ENCODE measurements at places on chromosomes 16 and 17.
A peak's percentile ranks its signal among the peaks of the same experiment; 100 is the strongest.

DNA sequence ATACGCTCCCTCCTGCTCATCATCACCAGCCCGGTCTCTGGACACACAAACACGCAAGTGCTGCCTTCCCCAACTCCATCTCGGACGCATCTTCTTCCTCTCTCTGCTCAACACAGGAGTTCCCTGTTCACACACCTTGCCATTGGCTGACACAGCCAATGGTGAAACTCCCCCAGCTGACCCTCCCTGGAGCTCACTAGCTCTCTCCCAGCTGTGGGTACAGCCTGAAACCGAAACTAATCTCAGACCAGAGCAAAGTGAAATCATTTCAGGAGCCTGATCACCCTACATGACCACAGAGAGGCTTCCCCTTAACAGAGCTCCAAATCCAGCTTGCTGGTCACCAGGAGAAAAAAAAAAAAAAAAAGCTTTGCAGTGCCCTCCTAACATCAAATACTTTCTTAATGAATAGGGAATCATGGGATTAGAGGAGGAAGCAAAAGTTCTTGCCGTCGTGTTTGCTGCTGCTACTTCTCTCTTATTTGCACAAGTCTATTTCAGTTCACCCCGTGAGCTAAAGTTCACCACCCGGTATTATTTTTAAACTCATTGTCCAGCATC lies 8.3 kb downstream of the CUEDC1 start:
- no peak for DNase-seq

DNA sequence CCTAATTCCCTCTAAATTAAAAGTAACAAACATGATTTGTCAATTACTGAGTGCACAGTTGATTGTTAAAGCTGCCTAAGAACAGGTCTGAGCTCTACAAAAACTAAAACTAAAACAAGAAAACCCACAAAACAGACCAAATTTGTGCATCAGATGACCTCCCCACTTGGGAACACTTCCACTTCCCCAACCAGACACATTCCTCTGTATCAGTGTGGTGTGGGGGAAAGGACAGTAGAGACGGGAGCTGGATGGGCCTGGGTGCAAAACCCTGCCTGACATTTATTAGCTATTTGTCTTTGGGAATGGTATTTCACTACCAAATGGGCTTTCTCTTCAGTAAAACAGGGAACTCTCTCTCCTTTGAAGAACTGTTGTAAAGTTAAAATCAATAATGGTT lies 29.8 kb downstream of the STAT3 start:
- no peak for DNase-seq

GRCh38 chr17:34300652-34301370 lies 15.3 kb downstream of the CCL11 start:
- DNase-seq = no peak

- no peak for DNase-seq
These were observed 53.1 kb downstream of the PRMT7 start for GRCh38 chr16:68363658-68364521.

- peak; percentile 30 for DNase-seq
These were observed 62.6 kb upstream of the SDK2 start for GRCh38 chr17:73706858-73707257.

- DNase-seq = no peak
These were observed 44.6 kb downstream of the ABAT start for GRCh38 chr16:8718851-8719680.

DNA sequence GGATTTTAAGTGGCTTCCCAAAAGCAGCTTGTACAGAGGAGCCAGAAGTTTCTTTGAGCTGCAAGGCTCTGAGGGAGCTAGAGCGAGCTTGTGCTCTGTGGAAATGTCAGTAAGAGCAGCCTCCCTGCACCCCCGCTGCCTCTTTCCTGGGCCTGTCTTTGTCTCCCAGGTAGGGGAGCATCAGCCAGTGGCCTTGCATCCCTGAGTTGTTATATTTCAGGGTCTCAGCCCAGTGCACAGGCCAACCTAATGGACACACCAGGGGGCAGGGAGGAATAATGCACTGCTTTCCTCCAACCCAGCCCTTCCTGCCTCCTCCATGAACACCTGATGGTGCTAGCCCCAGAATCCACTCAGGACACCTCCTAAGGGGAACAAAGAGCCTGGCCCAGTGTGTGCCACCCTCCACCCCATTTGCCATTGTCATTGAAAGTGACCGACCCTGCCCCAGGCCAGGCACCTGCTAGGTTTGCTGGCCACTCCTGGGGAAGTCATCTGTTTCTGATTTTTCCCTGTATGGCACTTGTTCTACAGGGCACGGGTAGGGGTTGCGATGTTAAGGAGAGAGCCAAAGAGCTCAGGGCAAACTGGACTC lies 6.3 kb downstream of the TPPP3 start:
- DNase-seq = no peak

GRCh38 chr16:11589198-11589550 lies 2.5 kb upstream of the LITAF start:
- no peak for DNase-seq

DNA sequence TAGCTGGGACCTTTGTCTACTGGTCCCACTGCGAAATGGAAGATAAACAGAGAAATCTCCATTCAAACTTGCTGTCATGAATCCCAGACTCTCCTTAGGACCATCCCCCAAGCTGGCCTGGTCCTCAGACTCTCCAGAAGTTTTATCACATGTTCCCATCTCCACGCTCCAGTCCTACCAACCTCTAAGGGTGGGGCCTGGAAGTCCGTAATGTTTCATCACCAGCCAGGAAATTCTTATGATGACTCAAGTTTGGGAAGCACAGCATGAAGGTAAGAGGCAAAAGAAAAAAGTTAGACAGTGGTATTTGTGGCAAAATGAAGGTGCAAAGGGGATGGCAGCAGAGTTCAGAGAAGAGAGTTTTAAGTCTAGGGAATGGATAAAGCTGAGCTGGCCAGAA lies 52.7 kb downstream of the ZNF18 start:
- DNase-seq = no peak

DNA sequence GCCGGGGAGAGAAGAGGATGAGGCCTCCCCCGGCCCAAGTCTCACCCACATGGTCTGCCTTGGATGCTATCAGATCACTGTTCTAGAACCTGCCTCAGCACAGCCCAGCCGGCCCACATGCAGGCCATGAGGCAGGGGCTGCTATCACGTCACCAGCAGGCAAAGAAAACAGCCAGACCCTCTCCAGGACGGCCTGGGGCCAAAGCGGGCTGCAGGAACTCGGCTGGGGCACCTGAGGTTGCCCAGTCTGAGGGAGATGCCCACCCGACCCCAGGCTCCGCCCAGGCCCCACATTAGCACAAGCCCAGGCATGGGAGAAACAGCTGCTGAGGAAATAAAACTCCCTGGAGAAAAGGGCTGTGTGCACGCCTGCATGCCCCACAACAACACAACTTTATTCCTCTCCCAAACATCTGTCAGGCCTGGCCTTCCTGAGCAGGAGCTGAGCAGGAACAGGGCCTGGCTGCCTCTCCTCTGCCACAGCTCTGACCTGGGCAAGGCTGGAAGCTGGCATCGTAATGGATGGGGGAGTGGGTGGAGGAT lies 6.7 kb upstream of the SMIM5 start:
- no peak for DNase-seq

DNA sequence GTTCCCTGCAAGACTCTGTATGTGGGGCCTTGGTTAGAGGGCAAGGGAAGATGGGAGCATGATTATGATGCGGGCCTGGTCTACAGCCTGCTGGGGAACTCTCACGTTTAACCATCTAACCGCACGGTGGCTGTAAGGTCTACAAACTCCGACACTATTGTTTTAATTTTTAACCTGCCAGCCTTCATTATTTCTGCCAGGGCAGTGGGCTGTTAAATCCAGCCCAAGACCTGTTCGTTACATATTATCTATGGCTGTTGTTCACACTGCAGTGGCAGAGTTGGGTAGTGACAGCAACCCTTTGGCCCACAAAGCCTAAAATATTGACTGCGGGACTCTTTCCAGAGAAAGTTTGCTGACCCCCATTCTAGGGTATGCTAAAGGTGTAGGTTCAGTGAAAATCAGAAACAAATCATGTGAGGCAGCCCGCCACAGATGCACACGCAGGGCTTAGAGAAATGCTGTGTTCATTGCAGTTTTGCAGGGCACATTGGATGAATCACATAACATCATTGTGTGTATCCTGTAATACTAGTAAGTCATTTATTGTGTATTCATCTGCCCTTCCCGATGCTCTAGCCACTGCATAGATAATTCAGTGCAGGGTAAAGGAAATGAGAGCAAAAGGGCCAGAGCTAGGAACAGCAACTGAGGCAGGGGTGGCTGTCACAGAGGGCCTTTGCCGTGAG lies 14.3 kb downstream of the SNX29 start:
- DNase-seq = no peak

DNA sequence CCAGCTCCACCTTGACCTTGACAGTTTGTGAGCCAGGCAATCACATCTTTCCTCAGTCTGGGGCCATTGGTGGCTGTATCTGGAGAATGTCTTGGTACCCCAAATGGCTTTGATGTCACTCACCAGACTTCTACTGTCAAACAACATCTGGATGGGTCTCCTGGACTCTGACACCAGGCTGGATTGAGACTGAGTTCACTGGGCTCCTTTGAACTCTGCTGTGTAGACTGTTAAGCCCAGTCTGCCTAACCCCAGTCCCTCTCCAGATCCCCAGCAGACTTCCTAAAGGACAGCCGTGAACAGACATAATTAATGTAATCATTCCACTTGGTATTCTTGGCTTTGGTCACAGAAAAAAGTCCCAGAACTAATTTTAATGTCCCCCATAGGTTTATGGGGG lies 84.1 kb upstream of the KIFC3 start:
- no peak for DNase-seq

DNA sequence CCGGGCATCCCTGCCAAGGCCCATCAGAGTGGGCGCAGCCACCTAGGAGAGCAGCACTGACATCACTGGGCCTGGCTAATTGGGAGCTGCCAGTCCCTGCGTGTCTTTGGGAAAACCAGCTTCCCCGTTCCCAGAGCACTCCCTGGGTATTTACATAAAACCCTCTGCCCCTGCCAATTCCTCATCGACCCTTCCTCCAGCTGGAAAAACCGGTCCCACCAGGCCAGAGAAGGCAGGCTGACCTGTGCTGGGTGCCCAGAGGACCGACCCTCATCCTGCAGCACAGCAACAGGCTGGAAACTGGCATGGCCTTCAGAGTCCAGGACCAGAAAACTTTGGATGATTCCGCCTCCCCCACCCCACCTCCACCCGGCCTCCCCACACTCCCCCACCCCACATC lies 8.2 kb upstream of the FOXN1 start:
- DNase-seq = no peak

GRCh38 chr17:5184288-5184687 lies 7.4 kb downstream of the ZNF594 start:
- no peak for DNase-seq

- no peak for DNase-seq
These were observed 587.7 kb downstream of the MAF start for GRCh38 chr16:79012671-79013434.

GRCh38 chr16:70781800-70782199 lies 19.2 kb downstream of the VAC14 start:
- DNase-seq = no peak

DNA sequence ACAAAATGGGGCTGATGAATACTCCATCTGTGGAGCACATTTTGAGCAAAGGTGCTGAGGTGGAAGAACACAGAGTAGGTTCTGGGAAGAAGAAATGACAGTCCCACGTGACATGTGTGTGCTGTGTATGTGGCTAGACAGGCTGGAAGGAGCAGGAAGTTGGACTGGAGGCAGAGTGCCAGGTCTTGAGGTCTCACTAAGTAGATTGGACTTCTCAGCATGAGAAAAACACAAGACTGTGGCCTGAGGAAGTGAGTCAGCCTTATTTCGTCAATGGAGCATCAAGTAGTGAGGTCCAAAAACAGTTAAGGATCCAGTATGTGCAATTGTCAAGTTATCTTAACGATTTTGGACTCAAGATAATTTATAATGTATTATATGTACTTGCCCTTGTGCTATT lies 736.5 kb downstream of the KCNJ2 start:
- no peak for DNase-seq

DNA sequence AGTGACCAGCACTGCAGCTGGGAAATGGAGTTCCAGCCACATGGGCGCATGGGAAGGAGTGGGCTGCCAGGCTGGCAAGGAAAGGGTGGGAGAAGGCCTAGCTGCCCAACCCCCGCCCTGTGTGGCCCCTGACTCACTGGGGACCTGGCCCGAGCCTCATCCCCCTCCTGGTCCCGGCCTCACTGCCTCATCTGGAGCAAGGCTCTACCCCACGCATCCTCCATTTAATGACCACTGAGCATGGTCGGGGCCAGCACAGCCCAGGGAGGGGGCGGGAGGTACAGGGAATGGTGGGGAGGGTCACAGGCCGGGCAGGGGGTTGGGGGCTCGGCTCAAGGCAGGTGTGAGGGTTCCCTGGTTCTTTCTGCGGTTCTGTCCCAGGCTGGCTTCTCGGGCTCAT lies 16.1 kb downstream of the SPNS2 start:
- no peak for DNase-seq

Data from NCI-H1092 (cell line).